T-cell (primary cell): ENCODE measurements at places on chromosomes 6 and 20.

- DNase-seq = no peak
Measured at GRCh38 chr20:54029176-54029575, 41.2 kb downstream of the BCAS1 start.

- no peak for DNase-seq
Measured at GRCh38 chr6:42251500-42251899, 33.8 kb upstream of the MRPS10 start.

GRCh38 chr6:26122005-26122388 is 34.8 kb downstream of the HFE start:
- DNase-seq = no peak

DNA sequence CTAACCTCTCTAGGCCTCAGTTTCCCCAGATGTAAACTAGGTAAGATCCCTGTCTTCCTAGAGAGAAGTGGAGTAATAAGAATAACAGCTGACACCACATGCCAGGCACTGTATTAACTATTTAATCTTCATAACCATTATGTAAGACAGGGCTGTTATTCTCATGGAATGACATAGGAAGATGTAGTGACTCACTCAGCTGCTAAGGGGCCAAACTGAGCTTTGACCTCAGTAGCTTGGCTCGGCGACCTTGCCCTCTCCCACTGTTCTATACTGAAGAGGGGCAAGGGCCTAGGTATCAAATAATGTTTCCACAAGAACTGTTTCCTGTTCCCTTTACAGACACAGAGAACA is 2.9 kb upstream of the MDGA1 start:
- no peak for DNase-seq

- DNase-seq = no peak
Measured at GRCh38 chr20:62785393-62785792, 10.9 kb upstream of the MRGBP start.
